ENCODE measurements at places on chromosomes 1 and 21.
A peak's percentile ranks its signal among the peaks of the same experiment; 100 is the strongest.

GRCh38 chr1:201126463-201126831 is 537 bp downstream of the ASCL5 start:
- no peak for DNase-seq

GRCh38 chr1:3001471-3002348 is 19.6 kb upstream of the ACTRT2 start:
- DNase-seq, result no peak

DNA sequence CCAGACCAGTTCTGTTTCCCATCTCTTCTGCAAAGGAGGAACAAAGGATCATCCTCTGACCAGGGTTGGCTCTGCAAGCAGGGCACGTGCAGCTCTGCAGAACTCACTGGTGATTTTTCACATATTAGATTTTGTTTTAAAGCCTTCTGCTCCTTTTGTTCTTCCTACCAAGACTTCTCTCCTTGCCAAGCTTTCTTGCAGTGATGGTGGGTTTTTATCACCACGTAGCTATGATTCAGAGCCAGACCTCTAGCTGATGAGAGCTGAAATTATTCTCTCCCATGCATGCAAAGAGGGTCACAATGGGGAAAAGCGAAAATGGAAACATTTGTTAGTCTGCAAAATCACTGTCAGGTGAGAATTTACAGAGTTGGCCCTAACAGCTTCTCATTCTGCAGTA is 225.2 kb downstream of the KCNH1 start:
- DNase-seq, result no peak

DNA sequence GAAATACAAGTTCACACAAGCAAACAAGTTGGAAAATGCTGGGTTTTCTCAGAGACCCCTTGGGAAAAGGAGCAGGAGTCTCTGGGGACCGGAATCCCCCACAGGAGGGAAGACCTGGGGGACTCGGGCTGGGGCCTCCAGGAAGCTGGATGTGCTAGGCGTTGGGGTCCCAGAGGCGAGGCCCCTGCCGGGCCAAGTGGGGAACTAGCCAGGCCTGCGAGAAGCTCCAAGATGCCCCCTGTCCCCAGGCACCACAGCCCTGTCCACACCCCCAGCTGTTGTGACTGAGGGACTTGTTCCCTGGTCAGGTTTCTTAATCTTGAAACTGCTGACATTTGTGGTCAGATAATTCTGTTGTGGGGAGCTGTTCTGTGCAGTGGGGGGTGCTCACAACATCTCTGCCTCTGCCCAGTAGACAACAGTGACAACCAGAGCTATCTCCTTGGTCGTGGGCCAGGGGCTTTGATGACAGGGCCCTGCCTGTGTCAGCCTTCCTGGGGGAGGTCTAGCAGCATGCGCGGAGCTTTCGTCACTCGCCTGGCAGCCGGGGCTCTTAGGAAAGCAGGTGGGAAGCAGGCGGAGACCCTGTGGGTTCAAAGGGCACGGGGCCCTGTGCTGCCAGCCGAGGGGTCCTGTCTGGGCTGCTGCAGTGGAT is 126.4 kb upstream of the ARHGEF16 start:
- no peak for DNase-seq

GRCh38 chr1:93612510-93612909 is 69.1 kb downstream of the BCAR3 start:
- DNase-seq, result no peak

GRCh38 chr1:43206600-43207228 is 34.6 kb downstream of the CFAP57 start:
- DNase-seq, result peak; percentile 95

GRCh38 chr1:8423269-8423691 is 105.4 kb downstream of the SLC45A1 start:
- peak; percentile 48 for DNase-seq

DNA sequence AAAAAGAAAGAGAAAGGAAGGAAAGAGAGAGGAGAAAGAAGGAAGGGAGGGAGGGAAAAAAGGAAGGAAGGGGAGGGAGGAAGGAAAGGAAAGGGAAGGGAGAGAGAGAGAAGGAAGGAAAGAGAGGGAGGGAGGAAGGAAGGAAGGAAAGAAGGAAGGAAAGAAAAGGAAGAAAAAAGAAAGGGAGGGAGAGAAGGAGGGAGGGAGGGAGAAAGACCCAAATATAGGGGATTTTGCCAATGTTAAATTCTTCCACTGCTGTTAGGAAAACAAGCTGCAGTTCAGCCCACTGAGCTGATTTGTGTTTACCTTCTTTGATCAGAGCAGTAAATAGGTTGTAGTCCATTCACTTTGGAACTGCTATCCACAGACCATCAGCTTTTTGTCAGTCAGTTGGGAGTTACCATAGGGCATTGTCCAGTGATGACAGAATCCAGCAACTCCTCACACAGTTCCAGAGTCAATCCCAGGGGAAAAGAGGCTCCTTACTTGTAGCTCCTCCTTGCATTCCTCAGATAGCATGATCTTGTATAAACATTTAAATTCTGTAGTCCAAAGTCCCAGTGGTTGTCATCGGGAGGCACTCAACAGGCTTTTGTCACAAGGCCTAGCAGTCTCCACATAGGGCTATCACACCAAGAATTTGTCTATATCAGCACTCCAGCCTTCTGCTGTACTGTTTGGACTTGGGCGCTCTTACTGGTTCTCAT is 13.5 kb upstream of the PPP1R8 start:
- peak; percentile 55 for DNase-seq

- no peak for DNase-seq
Measured at GRCh38 chr1:162605225-162605927, 26.9 kb upstream of the DDR2 start.

- no peak for DNase-seq
Measured at GRCh38 chr21:38269576-38269936, 12.8 kb downstream of the KCNJ15 start.

DNA sequence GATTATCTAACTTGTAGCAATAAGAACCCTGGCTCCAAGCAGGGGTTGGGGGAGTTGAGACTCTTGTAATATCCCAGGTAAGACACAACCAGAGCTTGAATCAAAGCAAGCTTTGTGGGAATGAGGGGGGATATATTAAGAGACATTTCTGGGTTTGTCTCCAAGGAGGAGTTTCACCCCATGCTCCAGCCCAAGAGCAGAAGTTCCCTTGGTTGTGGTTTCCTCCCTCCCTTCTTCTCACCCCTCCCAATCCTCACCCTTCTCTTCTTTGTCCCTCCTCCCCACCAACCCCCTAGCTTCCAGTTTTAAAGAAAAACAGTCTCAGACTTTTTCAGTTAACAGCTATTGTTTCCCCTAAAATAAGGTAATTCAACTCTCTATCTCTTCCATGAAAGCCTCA is 11.9 kb downstream of the TRAF3IP3 start:
- no peak for DNase-seq

GRCh38 chr1:93880731-93881130 is 1.7 kb upstream of the DNTTIP2 start:
- DNase-seq, result no peak

GRCh38 chr1:53031732-53032131 is 30.3 kb upstream of the PODN start:
- no peak for DNase-seq

- DNase-seq, result no peak
Measured at GRCh38 chr1:230976825-230977747, 1.6 kb downstream of the TTC13 start.

GRCh38 chr1:227924833-227925574 is 22.7 kb downstream of the WNT9A start:
- no peak for DNase-seq

GRCh38 chr1:200435200-200435780 is 25.5 kb upstream of the ZNF281 start:
- no peak for DNase-seq

GRCh38 chr1:19635646-19636045 is 8.5 kb upstream of the NBL1 start:
- DNase-seq, result no peak

DNA sequence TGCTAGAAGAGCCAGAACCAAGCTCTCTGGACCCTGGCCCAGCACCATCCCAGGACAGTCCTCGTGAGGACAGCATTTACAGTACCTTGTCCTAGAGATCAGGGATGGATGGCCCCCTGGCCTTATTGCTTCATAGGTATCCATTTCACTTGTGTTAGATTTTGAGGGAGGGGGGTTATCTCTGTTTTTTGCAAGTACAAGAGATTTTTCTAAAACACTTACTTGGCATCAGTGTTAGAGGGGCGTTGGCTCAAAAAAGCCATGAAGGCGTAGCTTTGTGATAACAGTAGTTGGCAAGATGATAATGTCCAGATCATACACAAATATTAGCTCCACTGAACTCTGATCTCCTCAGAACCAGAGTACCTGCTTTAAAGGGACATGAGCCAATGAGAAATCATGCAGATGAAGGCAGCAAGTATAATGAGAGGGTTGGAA is 5.8 kb upstream of the ATP1B1 start:
- no peak for DNase-seq
